HFFc6 (cell line): ENCODE measurements at places on chromosomes 3 and 15.

GRCh38 chr3:47421741-47422649, 41.2 kb downstream of the PTPN23 start:
- DNase-seq, result peak; percentile 31

DNA sequence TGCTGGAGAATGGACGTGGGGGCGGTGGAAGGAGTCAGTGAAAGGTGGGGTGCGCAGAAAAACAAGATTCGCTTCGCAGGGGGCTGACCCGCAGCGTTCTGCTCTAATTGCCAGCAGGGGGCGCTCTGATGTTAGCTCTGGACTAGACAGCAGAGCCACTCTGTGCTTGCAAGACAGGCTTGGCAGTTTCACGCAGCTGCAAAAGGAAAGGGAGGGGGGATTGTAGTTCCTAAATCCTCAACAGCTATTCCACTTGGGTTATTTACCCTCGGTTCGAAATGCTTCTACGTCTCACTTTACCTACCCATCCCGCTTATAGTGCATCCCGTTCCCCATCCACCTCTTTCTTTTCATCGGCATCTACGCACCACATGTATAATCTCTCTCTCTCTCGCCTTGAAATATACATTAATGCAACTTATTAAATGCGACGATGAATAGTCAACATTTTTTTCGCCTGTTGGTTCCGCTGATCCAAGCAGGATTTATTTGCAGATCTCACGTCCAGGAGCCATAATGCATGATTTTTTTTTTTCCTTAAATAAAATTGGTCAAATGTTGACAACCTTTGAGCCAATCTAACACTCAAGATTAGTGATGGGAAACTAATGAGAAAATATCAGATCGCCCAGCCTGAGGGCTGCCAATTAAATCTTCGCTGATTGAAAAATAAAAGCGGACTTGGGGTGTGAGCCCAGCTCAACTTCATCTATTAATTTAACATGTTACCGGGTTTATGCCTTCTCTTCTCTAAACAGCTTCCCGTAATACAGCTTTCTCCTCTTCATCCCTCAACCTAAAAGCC, 216.4 kb downstream of the MEIS2 start:
- peak; percentile 74 for DNase-seq

DNA sequence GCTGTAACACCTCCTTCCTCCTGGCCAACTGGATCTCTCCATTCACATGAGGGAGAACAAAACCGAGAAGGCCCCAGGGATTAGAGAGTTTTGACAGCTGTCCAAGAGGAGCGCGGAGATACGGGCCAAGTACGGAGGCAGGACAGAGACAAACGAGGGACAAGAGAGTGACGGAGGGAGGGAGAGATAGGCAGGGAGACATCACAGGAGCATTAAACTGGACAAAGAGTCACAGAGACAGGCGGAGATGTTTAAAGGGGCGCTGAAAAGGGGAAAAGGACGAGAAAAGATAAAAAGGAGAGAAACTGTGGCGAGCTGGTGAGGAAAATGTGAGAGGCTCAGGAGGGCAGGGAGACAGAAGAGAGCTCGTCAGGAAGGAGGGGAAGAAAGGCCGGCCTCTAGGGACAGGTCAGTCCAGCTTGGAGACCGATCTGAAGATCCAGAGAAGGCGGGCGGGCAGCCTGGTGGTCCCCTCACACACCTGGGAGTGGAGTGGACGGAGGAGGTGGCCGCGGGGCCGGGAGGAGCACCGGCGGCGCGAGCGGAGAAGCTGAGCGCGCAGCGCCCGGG, 40.5 kb upstream of the ROPN1 start:
- no peak for DNase-seq

DNA sequence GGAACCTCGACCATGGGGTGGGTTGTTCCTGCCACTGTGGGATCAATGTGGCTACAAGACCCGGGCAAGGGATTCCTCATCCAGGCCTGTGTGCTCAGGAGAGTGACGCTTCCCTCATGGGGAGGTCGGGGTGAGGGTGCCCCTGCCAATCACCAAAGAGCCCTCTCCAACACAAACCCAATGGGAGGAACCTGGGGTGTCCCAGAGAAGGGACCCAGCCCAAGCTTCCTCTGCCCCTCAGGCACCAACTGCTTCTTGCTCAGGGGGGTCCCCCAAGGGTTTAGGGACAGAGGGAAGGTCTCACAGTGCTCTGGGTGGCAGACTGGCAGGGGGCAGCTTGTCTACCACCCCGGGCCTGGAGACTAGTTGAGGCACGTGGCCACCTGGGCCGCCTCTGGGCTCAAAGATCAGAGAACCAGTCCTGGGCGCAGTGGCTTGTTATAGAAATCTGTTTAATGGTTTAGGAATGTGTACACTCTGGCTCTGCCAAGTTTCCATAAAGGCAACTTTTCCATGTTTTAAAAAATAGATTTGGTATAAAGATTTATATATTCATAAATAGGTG, 26.6 kb downstream of the GP9 start:
- DNase-seq, result peak; percentile 8

GRCh38 chr3:72628065-72628464, 220.2 kb downstream of the SHQ1 start:
- no peak for DNase-seq

- DNase-seq, result peak; percentile 55
Observed at GRCh38 chr15:48507416-48508065, 138.0 kb downstream of the FBN1 start.

GRCh38 chr3:8975081-8976020, 12.1 kb upstream of the RAD18 start:
- no peak for DNase-seq

DNA sequence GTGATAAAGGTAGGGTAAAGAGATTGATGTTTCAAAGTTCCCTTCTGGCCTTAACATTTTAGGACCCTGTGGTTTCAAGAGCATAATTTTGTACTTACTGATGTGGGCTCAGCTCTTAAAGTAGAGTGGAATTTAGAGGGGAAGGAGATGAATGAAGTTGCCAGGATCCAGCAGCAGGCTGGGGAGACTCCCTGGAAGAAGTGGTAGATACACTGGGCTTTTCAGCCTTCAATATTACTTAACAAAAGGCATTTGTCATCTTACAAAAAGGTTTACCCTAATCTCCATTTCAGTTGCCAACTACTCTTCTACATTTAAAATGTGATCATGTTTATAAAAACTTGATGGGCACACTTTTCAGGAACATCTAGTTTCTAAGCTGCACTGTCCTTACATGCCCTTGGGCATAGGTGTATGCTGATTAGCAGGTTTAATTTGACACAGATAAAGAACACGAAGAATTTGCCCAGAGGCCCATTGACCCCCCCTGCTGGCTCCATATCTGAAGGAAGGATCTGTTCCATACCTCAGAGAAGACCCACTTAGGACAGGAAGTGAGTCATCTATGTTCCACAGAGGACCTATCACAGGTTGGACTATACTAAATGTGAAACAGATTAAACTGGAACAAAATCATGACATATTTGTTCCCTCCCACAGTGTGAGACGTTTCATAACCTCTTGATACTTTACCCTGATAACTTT, 93.0 kb upstream of the LPP start:
- DNase-seq, result peak; percentile 61

DNA sequence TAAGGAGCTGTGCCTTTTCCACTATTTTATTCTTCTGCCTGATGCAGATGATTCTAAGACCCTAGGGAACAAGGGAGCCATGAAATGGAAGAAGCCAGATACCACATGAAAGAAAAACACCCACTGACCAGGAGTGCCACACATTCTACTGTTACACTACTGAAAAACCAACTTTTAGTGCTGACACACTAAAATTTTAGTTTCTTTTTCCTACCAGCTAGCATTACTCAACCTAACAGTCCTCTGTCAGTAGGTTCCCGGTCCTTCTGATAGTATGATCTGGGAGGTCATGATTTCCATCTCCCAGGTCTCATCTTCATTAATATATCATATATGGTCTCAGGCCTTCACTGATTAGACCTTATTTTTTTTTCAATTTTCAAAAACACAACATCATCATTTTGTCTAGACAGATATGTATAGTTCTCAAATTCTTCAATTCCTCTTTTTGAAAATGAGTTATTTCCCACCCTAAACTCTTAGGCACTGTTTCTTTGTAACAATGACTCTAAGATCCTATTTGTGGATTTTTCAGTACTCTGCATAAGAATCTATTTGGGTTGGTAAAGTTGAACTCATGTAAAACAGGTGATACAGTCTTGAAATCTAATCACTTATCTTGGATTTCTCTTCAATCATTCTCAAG, 321.8 kb downstream of the CTNNB1 start:
- no peak for DNase-seq

- DNase-seq, result peak; percentile 44
Observed at GRCh38 chr15:100671858-100672543, 69.6 kb downstream of the ASB7 start.

- no peak for DNase-seq
Observed at GRCh38 chr3:55868347-55868746, 381.2 kb upstream of the WNT5A start.

GRCh38 chr3:69504232-69504631, 118.3 kb upstream of the FRMD4B start:
- no peak for DNase-seq

GRCh38 chr3:13174011-13174802, 101.0 kb upstream of the IQSEC1 start:
- DNase-seq, result no peak

DNA sequence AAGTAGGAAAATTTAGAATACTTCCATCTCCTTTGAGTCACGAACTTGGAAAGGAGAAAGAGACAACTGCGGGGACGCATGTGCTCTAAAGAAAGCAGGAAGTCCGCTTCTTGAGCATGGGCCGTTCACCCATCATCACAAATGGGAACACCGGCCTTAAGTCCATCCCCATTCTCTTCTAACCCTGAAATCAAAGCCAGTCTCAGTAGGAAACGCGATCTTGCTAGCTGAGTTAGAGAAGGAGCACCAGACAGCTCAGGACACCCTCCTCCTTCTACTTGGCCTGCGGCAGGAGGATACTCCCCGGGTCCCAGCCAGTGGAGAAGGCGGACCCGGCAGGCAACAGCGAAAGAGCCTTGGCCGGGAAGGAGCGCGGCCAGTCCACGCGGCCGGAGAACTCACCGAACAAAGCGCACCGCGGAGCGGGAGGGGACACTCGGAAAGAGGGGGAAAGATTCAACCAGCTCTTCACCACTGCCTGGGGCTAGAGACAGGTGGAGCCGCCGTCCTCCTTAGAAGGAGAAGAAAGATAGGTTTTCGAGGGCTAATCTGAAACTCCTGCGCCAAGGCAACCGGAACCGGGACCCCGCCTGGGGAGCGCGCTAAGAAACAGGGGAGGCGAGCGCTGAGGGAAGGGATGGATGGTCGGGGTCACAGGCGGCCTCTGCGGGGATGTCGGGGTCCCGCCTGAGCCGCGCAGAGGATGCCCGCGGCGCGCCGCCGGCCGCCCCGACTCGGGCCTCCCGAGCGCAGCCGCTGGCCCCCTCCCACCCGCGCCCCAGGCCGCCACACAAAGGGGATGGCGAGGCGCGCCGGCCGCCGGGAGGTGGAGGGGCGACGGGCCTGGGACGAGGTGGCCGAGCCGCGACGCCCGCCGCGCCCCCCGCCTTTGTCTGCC, 818 bp downstream of the SLC4A7 start:
- DNase-seq, result peak; percentile 66

- DNase-seq, result no peak
Observed at GRCh38 chr3:138296639-138297038, 33.0 kb downstream of the NME9 start.

- peak; percentile 93 for DNase-seq
Observed at GRCh38 chr15:63582718-63583426, 14.3 kb upstream of the FBXL22 start.

GRCh38 chr3:114361391-114361790, 67.6 kb downstream of the TIGIT start:
- no peak for DNase-seq

GRCh38 chr3:69803681-69804270, 64.5 kb downstream of the MITF start:
- no peak for DNase-seq
